ENCODE measurements at places on chromosomes 11 and 22. TPM values are rescaled to one million over a fixed set of nuclear protein-coding genes. Genes with fewer than 3 reads are reported as not detected.

The TSPAN18 gene
- total RNA-seq: 2.7 TPM

The MS4A4A gene
- not detected for total RNA-seq

The ANO9 gene
- not detected for total RNA-seq

The GVQW3 gene
- under 0.01 TPM for total RNA-seq

The OR4D10 gene
- total RNA-seq: not detected

The KCNJ1 gene
- total RNA-seq: not detected

The VWA5A gene
- total RNA-seq: 10.2 TPM

The MPPED1 gene
- 0.18 TPM for total RNA-seq

The CATSPERZ gene
- not detected for total RNA-seq

The ADORA2A gene
- 6.8 TPM for total RNA-seq

The POTEH gene
- not detected for total RNA-seq

The ANO1 gene
- total RNA-seq: not detected

The C2CD2L gene
- total RNA-seq: 3.4 TPM

The SYNGR1 gene
- 13.0 TPM for total RNA-seq

The KRTAP5-10 gene
- not detected for total RNA-seq

The CARD18 gene
- total RNA-seq: not detected

The THRSP gene
- total RNA-seq: not detected

The TRPC6 gene
- 0.36 TPM for total RNA-seq

The HPX gene
- total RNA-seq: 0.49 TPM

The SORL1 gene
- 0.81 TPM for total RNA-seq

The SLC22A8 gene
- not detected for total RNA-seq

The RIMBP3B gene
- not detected for total RNA-seq

The SMIM38 gene
- not detected for total RNA-seq

The RAB3IL1 gene
- total RNA-seq: 3.9 TPM

The PIK3IP1 gene
- 12.1 TPM for total RNA-seq

The OR10A2 gene
- not detected for total RNA-seq

The PHF21B gene
- not detected for total RNA-seq

The ENTHD1 gene
- total RNA-seq: not detected

The FOLR3 gene
- total RNA-seq: not detected

The OR52N4 gene
- not detected for total RNA-seq

The MAPK11 gene
- 14.4 TPM for total RNA-seq

The LRRC32 gene
- total RNA-seq: 46.7 TPM

The SLC17A6 gene
- total RNA-seq: not detected

The FAM180B gene
- not detected for total RNA-seq

The PANX3 gene
- not detected for total RNA-seq

The PYGM gene
- total RNA-seq: 5.8 TPM

The TOMM22 gene
- total RNA-seq: 42.8 TPM

The DAGLA gene
- 1.3 TPM for total RNA-seq

The TECTA gene
- 0.65 TPM for total RNA-seq

The LRRC4C gene
- not detected for total RNA-seq

The RAB38 gene
- 3.1 TPM for total RNA-seq

The NLRP14 gene
- not detected for total RNA-seq

The CD151 gene
- total RNA-seq: 654 TPM

The TRPM5 gene
- total RNA-seq: not detected

The TIMM8B gene
- total RNA-seq: 59.9 TPM

The CD3E gene
- total RNA-seq: not detected

The GLYATL2 gene
- not detected for total RNA-seq

All from cardiac atrium fibroblast (primary cell).